AML-193 (cell line): ENCODE measurements at places on chromosomes 3 and 15.

DNA sequence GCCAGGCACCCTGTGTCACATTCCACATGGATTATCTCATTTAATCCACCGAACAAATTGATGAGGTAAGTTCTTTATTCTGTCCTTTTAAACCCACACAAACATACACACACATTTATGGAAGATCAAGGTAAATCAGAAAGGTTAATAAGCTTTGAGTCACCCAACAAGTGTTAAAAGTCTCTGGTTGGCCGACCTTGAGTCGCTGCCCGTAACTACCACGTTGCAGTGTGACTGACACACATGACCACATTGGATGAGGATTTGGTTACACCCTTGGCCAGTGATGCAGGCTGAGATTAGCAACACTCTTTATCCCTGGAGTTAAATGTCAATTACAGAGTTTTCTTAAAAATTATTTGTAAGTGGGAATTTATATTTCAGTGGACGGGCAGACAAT, 19.2 kb downstream of the FOXP1 start:
- DNase-seq: no peak

GRCh38 chr3:153856932-153857331, 264.3 kb upstream of the ARHGEF26 start:
- DNase-seq: no peak

DNA sequence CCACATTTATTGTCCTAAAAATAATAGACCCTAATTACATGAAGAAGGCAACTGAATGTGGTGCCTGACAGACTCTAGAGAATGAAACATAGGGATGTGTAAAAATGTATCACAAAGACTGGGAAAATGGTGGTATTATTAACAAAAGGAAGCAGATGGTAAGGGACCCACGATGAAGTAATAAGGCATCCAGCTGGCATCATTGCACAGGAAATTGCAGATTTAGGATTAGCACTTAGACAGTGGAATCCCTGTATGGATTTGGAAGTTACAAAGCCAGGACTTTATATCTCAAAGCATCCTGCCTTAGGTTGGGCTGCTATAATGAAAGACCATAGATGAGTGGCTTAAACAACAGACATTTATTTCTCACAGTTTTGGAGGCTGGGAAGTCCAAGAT, 104.3 kb downstream of the PPM1L start:
- no peak for DNase-seq

DNA sequence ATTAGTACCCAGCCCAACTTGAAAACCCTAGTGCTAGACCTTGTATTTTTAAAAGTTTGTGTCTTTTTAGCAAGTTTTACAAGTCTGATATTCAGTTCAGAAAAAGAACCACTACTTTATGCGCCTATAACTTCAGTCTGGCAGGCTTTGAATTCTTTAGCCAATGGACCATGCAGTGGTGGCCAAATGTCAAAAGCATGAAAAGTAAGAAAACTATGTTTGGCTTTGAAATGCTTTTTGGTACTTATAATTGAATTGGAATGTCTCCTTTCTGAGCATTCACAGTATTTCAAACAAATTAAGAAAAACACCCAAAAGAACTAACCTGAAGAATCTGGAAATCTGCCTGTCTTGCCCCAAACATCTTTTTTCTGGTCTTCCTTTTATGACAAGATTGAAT, 12.8 kb downstream of the WDR48 start:
- DNase-seq: no peak

- no peak for DNase-seq
Measured at GRCh38 chr15:52004806-52005205, 14.2 kb upstream of the MAPK6 start.

DNA sequence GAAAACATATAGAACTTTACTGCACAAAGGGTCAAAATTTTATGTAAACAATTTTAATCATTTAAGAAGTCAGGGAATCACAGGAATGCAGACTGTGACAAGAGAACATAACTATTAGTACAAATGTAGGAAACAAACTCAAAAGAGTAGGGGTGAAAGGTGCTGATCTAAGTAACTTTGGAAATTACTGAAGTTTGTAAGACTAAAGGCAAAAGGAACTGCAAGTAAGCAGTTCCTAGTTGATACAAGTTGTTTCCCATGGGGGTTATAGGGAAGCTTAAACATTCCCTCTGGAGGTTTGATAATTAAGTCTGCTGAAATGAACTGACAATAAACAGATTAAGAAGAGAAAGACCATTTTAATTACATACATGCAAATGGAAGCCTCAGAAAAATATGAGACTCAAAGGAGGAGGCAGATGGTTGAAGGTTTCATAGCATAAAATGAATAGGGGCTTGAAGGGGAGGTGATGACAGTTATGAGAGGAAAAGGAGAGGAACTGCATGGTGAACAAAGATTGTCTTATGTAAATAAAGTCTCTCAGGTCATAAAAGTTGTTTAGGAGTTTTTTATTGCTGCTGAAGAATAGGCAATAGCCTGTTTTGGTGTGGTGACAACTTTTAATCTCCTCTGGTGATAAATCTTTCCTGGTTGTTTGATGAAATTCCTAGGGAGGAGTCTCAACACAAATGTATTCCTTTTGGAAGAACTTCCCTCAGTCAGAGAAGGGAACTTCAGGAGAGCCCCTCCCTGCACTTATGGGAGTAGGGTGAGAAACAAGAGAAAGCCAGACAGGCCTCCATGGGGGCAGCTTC, 17.1 kb downstream of the SETMAR start:
- no peak for DNase-seq

- DNase-seq: no peak
Measured at GRCh38 chr3:182165234-182165633, 453.5 kb downstream of the SOX2 start.

- DNase-seq: no peak
Measured at GRCh38 chr15:73952171-73952912, 26.1 kb downstream of the LOXL1 start.

- DNase-seq: no peak
Measured at GRCh38 chr15:88704791-88705768, 66.3 kb downstream of the ISG20 start.

GRCh38 chr3:168796339-168796738, 700.6 kb upstream of the GOLIM4 start:
- no peak for DNase-seq

- no peak for DNase-seq
Measured at GRCh38 chr15:69524814-69525213, 72.2 kb downstream of the RPLP1 start.

DNA sequence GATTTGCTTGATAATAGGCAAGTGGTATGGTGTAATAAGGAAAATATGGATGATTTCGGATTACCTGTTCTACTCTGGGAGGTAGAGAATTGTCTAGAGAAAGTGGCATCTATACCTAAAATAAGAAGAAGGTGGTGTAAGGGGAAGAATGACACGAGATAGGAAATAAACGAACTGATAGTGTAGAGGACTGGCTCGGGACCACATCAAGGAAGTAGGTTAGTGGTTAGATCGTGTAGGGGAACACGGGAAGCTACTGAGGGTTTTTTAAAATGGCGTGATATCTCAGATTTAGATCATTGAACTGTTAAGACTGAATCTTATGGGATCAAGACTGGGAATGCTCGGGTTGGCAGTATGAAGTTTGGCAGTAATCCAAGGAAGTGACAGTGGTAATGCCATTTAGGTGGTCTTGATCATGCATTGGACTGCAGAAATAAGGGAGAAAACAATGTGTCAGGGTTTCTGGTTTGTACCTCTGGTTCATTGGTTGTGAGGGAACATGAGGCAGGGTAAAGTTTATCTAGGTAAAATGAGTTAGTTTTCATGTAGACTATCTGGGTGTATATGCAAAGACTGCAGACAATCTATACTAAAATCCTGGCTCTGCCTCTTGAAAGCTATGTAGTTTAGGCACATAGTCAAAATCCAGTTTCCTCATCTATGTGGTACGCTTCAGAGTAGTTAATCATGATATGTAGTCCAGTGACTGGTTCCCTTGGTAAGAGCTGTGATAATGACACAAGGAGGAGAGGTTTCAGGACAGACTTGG, 7.4 kb downstream of the RPL14 start:
- no peak for DNase-seq

- DNase-seq: no peak
Measured at GRCh38 chr3:11565492-11565891, 78.2 kb downstream of the VGLL4 start.

DNA sequence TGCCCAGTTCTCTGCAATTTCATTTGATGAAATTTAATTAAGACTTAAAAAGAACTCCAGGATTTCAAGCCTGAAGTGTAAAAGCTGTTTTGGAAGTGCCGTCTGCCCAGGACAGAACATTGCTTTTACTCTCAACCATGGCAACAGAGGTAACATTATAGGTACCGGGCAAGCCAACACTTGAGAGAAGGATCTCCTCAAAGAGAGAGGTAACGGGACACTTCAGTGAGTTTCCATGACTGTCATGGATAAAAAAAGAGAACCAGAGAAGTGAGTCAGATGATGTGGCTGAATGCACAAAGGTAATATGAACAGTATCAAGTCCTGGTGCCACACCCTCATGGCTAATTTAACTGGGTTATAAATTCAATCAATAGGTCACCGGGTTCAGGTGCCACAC, 130.2 kb upstream of the LMOD3 start:
- DNase-seq: no peak

DNA sequence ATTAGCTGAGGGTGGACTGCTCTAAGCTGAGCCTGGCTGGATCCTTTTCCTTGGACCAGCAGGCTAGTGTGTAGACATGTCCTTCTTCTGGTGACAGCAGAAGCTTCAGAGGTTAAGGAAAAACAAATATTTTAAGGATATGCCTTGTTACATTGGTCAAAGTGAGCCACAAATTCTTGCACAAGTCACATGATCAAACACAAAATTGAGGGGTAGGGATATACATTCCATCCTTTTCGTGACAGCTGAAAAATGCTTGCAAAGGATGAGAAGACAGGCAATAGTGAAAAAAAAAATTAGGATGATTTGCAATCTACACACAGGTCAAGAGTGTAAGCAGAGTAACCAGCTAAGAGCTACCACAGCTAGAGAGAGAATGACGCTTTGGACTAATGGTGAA, 21.1 kb upstream of the OXTR start:
- DNase-seq: no peak

DNA sequence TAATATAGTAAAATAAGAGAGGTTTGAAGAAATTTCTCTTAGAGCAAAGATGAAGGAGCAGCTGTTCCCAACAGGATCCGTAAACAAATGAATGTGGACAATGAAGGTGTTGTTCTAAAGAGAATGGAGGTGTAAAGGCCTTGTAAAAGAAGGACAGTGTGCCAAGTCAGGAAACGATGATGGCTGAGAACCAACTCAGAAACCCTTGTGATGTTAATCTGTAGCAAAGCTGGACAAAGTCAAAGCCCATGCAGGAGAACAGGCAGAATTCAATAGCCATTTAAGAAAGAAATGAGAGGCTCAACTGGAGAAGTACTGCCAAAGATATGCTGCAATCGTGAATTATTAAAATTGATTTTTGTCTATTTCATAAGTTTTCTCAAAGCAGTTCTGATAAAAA, 192.2 kb downstream of the MBNL1 start:
- no peak for DNase-seq

- no peak for DNase-seq
Measured at GRCh38 chr15:92035551-92035950, 182.0 kb downstream of the SLCO3A1 start.
